ENCODE measurements at places on chromosomes 7 and 10.

DNA sequence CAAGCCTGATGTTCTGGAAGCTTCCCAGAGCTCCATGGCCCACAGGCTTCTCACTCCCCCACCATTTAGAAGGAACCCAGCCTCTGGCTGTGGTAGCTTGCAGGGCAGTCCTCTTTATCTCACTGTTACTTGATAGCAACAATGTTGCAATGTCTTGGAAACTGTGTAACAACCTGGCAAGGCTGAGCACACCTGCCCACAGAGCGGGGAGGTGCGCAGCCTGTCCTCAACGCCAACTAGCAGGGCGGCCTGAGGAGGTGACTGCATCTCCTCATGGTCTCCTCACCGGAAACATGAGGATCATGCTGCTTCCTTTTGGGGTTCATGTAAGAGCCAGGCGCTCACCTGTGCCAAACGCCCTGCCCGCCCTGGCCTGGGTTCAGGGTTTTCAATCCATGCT, 43.7 kb upstream of the INSIG1 start:
- DNase-seq: no peak

GRCh38 chr7:80359029-80359428, 152.8 kb downstream of the GNAT3 start:
- DNase-seq: no peak

- DNase-seq: no peak
These were observed 6.5 kb downstream of the UROS start for GRCh38 chr10:125816548-125816947.

GRCh38 chr7:130292682-130293257, at the start of gene CPA4:
TSS of gene CPA4 (plus strand) at chr7:130293161. CDS start at chr7:130293181, 20 bp downstream.
- DNase-seq: no peak

DNA sequence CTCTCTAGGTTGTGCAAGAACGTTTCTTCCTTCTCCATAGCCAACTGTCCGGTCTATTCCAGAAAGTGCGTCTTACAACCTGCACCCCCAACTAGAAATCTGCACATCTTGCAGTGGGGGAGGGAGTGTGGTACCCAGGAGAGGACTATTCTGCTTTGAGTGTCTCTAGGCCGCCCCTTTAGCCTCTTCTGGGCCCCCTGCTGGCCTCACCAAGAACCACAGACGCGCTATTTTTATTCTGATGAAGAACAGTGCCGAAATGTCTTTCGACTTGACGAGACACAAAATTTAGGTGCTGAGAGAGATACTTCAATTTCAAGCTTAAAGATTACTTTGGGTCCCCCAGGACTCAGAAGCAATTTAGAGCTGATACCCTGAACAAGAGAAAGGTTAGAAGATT, 1.0 kb downstream of the CNPY1 start:
- DNase-seq: no peak

DNA sequence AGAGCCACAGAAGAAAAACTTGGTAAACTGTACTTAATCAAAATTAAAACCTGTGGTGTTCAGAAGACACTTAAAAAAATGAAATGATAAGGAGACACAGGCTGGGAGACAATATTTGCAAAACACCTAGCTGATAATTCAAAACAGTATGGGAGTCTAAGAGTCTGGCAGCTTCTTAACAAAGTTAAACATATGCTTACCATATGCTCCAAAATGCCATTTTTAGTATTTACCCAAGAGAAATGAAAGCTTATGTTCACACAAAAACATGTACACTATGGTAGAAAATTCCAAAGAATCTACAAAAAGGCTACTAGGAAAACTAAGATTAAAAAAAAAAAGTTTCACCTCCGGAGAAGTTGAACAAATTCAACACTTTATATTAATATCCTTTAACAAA, 48.6 kb downstream of the ITGB1 start:
- no peak for DNase-seq

DNA sequence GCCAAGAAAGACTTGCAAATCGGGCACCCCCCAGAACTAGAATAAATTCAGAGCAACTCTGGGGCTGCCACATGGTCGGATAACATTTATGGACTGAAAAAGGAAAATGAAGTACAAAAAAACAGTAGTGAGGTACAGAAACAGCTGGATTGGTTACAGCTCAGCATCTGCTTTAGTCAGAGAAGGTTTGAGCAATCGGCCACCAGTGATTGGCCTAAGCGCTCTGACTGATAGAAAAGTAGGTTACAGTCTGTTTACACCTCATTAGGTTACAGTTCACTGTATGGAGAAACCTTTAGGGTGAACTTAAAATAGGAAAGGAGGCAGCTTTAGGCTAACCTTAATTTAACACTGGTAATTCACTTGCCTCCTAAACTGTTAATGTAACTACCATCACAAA, 102.0 kb upstream of the DKK1 start:
- no peak for DNase-seq

- DNase-seq: no peak
These were observed 19.0 kb downstream of the TES start for GRCh38 chr7:116229366-116229765.

GRCh38 chr10:35216303-35216905, 89.8 kb downstream of the CREM start:
- DNase-seq: no peak

- DNase-seq: no peak
These were observed 13.4 kb upstream of the CRYGN start for GRCh38 chr7:151453326-151453791.

DNA sequence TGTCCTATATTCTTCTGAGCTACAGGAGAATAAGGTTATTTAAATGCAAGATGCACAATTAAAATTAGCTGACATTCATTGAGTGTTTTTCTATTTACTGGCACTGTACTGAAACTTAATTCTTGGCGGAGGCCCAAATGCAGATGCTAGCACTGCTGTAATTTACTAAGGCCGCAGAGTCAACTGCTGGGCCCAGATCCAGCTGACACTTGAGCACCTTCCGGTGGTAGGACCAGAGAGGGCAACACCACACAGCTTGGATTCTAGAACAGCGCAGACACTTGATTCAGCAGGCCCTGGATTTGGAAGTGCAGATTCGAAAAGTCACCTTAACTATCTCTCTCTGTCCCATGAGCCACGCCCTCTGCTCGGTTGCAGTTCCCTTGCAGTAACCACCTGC, 228.6 kb upstream of the TMEM72 start:
- no peak for DNase-seq

DNA sequence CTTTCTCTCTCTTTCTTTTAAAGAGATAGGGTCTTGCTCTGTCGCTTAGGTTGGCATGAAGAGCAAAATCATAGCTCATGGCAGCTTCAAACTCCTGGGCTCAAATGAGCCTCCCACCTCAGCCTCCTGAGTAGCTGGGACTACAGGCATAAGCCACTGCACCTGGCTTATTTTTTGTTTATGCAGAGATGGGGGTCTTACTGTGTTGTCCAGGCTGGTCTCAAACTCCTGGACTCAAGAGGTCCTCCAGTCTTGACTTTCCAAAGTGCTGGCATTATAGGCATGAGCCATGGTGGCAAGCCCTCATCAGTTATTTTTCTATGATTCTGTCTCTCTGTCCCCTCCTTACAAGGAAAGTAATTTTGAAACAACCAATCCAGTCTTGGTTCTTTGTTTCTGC, 1.1 kb upstream of the BAG3 start:
- no peak for DNase-seq

DNA sequence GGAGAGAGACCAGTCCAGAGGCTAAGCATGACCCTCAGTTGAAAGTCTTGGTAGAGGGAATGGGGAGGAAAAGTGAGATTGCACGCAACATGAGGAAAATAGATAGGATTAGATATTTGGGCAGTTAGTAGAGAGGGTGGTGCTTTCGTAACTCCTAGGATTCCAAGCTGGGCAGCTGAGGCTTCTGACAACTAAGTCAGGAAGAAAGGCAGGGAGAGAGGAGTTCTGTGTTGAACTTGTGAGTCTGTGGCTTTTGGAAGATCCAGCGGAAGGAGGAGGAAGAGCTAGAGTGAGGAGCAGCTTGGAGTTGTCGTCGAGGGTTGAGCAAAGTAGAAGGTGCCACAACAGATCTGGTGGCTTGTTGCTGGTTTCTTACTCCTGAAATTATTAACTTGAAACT, 21.8 kb downstream of the CUL1 start:
- no peak for DNase-seq

- DNase-seq: no peak
These were observed 81.8 kb downstream of the PTPRZ1 start for GRCh38 chr7:121954803-121955202.

- no peak for DNase-seq
These were observed 39.4 kb upstream of the NPFFR1 start for GRCh38 chr10:70323138-70323696.

DNA sequence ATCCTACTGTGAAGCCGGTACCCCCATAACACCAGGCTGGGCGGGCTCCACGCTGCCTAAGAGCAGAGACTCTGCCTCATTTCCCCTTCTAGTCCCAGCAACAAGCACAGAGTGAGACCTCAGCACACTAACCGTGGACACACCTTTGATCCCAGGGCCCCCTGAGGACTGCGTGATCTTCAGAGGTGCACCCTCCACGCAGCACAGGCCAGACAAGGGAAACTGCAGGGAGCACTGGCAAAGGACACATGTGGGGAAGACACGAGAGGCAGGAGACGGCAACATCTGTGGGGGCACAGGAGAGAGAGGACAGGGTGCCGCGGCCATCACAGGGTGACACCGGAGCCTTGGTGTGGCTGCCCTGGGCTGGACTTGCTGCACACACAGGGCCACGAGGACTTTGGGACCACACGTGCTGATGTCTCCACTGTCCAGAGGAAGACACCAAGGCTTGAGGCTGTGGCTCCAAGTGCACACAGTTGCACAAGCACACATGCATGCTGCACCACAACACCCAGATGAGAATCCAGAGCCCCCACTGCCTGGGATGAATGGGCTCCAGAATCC, 128.8 kb downstream of the PTPRN2 start:
- no peak for DNase-seq

DNA sequence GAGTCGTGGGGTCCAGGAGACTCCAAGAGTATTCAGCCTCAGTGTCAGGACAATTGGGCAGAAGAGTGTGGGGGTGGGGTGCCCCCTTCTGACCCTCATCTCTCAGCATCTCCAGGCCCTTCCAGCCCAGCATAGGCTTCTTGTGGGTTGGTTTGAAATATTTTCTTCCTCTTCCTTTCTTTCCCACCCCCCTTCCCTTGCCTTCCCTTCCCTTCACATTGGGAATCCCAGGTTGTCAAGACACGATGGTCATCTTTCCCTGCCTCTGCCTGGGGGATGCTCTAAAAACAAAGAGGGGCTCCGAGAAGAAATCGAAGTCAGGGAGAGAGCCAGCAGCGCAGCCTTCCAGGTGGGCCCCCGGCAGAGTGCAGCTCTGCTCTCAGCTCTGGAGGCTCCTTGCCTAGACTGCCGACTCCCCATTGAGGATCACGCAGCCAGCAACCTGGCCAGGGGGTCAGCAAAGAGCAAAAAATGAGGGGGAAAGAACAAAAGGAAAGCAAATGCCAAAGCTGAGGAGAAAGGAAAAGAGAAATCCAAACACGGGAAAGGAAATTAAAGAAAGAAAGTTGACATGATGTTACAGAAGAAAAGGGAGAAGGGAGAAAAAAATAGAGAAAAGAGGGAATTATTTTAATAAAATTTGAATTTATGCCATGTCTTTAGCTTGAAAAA, 1.5 kb downstream of the PAX2 start:
- DNase-seq: no peak

- no peak for DNase-seq
These were observed 137.3 kb downstream of the SEMA3C start for GRCh38 chr7:80781561-80781979.

DNA sequence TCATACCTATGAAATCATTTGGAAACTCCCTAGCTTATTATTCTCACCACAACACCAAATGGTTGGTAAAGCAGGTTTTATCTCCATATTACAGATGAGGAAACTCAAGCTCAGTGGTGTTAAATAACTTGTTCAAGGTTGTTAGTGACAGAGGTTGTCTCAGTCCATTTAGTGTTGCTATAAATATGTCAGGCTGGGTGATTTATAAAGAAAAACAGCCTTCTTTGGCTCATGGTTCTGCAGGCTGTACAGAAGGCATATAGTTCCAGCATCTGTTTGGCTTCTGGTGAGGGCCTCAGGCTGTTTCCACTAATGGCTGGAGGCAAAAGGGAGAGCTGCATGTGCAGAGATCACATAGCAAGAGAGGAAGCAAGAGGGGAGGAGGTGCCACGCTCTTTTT, 96.6 kb downstream of the ZNF438 start:
- DNase-seq: no peak

- no peak for DNase-seq
These were observed 522.5 kb downstream of the ETV1 start for GRCh38 chr7:13466874-13467547.

DNA sequence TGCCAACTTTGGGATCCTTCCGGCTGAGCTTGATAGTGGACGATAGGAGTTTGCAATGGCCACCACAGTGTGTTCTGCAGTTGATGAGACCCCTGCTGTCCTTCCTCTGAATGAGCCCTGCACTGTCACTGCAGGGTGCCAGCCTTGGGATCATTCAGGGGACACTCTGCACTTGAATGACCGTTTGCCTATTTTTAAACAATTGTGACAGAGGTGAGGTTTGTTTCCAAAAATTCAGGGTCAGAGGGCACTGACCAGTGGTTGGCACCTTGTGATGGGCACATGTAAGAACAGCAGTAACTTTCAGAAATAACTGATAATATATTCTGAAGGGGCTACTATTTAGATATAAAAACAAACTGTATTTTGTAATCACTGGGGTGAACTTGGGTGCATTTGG, 48.5 kb upstream of the ADARB2 start:
- DNase-seq: no peak

DNA sequence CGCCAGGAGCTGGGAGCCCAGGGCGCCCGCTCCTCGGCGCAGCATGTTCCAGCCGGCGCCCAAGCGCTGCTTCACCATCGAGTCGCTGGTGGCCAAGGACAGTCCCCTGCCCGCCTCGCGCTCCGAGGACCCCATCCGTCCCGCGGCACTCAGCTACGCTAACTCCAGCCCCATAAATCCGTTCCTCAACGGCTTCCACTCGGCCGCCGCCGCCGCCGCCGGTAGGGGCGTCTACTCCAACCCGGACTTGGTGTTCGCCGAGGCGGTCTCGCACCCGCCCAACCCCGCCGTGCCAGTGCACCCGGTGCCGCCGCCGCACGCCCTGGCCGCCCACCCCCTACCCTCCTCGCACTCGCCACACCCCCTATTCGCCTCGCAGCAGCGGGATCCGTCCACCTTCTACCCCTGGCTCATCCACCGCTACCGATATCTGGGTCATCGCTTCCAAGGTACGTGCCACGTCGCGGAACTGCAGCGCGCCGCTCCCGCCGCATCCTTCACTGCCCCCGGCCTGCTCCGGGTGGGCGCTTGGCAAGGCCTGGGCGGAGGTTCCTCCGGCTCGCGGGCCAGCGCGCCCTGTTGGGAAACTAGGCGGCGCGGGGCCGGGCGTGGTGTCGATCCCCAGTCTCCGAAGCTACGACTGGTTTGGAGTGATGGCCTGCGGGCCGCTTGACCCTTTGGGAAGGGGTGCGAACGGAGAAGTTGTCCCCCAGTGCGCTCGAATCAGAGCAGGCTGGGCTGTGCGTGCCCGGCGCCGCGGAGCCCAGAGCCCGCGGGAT, 868 bp downstream of the EMX2 start:
- DNase-seq: no peak

- no peak for DNase-seq
These were observed 2.1 kb downstream of the AVPI1 start for GRCh38 chr10:97684866-97685394.

DNA sequence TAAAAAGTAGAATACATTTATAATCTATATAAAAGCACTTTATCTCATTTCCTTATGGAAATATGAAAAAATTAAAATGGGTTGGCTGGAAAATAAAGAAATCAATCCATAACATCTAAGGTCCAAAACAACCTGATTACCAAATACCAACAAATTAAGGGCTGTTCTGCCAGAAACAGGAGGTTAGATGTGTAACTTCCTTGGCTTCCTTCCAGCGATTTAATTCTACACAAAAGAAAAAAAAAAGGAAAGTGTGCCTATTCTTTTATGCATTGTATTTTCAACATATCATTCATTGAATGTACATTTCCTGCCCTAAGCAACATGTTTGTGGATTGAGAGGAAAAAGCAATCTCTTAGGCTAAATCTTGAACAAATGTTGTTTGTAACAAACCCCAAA, 36.2 kb upstream of the USP6NL start:
- no peak for DNase-seq
